ENCODE measurements at places on chromosomes 4 and X.

- no peak for DNase-seq
These were observed 69.1 kb upstream of the UCP1 start for GRCh38 chr4:140637836-140638235.

DNA sequence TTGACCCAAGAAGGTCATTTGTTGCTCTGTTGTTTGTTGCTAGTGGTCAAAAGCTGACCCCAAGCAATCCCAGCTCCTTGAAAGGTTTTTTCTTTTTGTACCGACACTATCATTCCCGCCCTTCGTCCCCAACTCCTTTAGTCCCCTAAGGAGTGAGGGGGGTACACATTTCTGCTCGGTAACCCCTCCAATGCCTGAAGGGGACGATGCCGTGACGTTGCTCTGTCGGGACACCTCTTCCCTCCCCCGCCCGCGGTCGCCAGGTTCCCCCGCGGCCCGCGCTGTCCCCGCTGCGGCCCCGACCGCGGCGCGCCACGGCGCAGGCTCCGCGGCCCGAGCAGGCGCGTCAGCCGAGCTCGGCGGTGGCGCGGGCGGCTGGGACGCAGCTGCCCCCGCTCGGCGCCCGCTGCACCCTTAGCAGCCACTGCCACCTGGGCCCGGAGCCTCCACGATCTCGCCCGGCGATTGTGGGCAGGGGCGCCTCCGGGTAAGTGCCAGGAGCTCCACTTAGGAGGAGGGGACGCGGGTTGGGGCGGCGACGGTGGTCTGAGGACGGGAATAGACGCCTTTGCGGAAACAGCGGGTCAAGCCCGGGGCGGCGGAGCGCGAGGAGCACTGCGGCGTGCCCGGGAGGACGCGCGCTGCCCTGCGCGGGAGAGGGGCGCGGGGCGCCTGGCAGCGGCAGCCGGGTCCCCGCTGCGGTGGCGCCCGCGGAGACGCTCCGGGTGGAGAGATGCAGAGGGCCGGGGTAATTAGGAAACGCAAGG lies at the start of gene GLRB:
TSS of gene GLRB (plus strand) at position 340 of the 767 bp plus-strand sequence. CDS start 1,875 bp downstream, outside the sequence.
- no peak for DNase-seq

- DNase-seq = no peak
These were observed 1.5 kb upstream of the MSMO1 start for GRCh38 chr4:165325732-165326512.

GRCh38 chr4:24380957-24381665 lies 203.2 kb downstream of the DHX15 start:
- no peak for DNase-seq

- no peak for DNase-seq
These were observed 116.6 kb downstream of the IRF2 start for GRCh38 chr4:184357772-184358171.

GRCh38 chr4:174265916-174266315 lies 17.6 kb downstream of the FBXO8 start:
- no peak for DNase-seq

DNA sequence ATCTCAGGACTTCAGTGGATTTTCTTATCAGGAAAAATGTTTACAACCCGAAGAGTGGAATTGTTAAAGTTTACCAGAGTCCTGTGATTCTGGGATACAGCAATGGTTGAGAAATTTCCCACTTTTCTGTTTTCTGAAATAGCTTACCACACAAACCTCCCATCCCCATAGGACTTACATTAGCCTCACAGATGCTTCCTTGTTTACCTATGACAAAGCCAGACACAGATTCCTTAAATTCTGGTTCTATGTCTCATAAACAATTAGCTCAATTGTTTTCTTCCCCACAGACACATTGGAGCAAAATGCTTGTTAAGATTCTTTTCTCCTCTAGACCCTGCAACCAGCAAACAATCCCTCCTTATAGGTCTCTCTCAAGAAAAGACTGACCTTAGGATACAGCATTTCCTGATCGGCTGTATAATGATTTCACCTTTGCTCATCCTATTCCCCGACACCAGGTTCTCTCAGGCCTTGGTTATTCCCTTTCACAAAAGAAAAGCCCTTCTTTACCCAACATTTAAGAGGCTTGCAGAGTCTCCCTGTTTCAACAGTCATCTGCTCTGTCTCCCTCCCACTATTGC lies 886.2 kb downstream of the ARAP2 start:
- DNase-seq = no peak

DNA sequence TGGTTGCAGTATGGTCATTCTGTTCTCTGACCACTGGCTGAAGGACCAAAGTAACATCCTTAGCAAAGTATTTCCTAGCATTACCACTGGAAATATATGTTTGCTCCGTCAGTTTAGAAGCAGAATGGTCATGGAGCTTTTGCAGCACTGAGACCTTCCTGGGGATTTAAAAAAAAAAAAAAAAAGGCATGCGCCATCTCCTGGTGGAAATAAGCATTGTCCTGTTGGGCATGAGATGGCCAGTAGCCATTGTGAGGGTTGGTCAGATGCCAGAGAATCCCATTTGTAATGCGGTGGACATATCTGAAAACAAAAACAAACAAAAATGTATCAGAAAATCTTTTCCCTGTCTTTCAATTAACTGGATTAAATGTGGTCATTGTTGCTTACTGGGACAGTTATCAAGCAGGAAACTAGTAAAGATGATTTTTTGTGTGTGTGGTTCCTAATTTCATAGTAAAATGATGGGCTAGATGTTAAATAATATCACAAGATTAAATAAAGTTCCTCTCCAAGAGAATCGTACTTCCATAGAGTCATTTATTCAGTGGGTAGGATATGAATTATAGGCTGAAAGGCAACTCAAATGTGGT lies 139.6 kb downstream of the SOWAHB start:
- no peak for DNase-seq

DNA sequence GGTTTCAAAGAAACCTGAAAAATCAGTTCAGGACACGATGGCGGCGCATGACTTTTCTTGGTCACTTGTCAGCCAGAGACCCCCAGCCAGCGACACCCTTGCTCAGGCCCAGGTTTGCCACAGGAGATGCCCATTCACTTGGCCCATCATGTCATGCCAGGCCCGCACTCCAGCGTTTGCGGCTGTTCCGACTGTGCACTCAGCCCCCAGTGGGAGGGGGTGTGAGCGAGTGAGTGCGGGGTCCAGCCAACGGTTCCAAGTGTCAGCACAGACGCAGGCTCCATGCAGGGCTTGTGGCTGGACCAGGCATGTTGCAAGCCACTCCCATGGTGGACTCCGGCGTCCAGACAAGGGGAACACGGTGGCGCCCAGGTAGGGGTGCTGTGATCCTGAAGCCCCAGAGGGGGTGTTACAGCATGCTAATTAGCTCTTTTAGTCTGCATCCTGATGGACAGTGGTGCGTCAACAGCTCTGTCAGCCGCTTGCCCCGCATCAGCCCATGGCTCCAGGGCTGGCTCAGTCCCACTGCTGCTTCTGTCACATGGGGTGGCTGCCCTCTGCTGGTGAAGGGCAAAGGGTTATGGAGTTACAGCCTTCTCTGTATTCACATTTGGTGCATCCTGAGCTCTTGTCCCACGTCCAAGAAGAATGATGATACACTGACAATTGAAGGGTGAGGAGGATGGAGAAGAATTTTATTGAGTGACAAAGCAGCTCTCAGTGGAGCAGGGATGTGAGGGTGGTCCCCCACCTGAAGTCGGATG lies 3.7 kb upstream of the MAEA start:
- no peak for DNase-seq

DNA sequence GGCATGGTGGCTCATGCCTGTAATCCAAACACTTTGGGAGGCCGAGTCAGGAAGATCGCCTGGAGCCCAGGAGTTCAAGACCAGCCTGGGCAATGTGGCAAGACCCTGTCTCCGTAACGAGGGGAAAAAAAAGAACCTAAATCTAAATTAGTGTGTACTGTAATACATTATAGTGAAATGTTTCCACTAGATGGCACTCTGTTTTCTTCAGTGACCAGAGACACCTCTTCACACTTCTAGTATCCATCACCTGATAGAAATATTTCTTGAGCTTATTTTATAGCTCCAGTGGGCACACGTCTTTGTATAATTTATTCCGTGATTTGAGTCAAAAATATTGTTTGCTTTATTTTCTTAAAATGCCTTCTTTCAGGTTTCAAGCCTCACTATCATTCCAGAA lies 600.9 kb upstream of the DIPK2B start:
- no peak for DNase-seq

DNA sequence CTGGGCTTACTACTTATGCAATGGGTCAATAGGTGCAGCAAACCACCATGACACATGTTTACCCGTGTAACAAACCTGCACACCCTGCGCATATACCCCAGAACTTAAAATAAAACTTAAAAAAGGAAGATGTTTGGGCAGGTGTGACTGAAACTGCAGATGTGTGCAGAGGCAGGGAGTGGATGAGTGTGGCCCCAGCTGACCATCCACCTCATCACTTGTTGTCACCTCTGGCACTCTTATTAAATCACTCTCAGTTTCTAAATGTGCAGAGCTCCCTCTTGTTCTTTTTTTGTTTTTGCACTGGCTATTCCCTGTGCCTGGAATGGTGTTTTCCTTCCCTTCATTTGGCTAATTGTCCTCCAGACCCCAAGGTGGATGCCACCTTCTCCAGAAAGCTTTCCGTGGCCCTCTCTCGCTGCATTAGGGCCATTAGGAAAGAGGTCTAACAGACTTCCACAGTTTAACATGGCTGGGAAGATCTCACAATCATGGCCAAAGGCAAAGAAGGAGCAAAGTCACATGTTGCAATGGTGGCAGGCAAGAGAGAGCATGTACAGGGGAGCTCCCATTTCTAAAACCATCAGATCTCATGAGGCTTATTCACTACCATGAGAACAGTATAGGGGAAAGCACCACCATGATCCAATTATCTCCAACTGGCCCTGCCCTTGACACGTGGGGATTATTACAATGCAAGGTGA lies 58.5 kb downstream of the SLC2A9 start:
- no peak for DNase-seq

GRCh38 chrX:151019856-151020255 lies 36.7 kb downstream of the HMGB3 start:
- DNase-seq = no peak

- no peak for DNase-seq
These were observed 248.9 kb downstream of the TLL1 start for GRCh38 chr4:166121897-166122296.

DNA sequence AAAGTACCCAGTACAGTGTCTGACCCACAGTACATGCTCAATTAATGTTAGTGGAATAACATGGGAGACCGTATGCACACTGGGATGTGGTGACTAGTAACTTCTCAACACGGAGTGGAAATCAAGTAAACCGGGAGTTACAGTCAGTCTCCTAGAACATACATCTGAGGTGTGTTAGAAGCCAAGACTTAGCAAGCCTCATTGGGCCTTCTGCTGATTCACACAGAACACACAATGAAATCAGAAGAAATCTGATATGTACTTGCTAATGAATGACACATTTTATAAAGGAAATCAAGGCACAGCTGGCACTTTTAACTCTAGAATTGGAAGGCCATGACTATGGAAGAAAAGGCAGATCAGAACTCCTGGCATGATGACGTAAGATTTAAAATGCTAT lies 13.0 kb downstream of the TRAPPC2 start:
- no peak for DNase-seq

DNA sequence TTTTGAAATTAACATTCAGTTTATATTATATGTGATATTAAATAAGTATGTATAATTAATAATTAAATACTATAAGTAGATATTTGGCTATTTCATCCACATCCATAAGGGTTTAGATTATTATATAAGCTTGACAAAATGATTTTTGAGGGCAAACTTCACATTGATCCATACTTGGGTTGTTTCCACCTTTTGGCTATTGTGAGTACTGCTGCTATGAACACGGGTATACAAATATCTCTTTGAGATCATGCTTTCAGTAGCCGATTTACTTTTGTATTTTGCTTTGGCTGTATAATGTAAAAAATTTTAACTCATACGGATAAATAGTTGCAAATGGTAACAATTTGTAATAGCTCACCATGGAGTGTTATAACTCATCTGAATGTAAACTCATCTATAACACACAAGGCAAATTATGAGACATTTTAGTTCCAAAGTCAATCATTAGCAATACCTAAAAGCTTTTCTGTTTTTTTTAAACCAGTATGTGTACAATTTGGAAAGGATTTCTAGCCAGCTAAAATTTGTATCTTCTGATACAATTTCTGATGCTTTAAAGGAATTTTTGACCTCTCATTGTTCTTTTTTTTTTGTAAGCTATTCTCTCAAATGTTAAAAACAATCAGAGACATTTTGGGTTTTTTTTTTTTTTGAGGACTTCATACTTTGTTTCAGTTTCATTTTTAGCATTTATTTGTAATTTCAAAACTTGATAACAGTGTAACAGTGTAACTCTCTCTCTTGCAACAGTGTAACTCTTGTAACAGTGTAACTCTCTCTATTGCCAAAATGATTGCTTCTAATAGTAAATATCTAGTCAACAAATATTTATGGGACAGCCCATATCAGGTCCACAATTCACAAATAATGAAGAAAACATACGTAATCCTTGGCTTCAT lies 51.8 kb upstream of the ARX start:
- no peak for DNase-seq

DNA sequence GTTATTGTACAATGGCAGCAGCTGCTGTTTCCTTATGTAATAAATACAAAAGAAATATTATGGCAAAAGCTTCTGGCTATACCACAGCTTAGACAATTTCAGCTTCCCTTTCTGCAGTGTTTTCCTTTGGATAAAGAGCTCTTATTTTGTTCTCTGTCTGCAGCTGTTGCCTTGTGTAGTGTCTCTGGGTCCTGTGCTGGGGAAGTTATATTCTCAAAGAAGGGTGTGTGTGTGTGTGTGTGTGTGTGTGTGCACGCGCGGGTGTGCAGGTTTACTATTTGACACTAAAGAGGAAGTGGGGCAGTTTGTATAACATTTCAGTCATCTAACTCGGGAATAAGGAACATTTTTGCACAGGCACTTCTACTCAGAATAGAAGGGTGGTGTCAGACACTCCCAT lies 83.6 kb downstream of the REPS2 start:
- DNase-seq = no peak

GRCh38 chr4:18454349-18454748 lies 432.8 kb upstream of the LCORL start:
- DNase-seq = no peak

DNA sequence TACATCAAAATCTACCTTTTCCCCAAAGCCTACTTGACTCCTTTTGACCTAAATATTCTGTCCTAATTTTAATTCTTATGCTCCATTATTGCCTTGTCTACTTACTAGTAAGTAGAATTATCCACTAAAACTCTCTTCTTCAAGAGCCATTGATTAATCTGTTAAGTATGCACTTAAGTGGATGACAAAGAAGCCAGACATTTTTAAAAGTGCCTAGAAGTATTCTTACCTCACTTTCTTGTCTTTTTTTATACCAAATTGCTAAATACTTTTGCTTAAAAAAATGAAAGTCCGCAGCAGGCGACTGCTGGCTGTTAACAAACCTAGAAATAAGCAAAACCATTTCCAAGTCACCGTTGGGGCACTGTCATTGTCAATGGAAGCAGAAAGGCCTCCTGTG lies 20.1 kb upstream of the FRMPD4 start:
- DNase-seq = no peak

DNA sequence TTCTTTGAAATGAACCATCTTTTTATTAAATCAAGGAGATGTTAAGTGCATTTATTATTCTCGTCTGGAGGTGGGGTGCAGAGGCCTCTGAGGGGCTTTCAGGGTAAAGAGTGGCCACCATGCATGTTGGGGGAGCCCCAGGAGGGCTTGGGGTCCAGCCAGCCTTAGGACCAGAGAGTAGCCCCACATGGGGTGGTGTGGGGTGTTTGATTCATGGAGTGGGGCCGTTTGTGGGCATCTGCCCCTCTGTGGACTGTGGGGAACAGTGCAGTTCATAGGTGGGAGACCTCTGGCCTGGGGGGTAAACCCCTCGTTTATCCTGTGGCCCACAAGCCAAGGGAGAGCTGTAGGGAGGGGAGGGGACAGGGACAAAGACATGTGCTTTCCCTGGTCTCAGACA lies 26.9 kb downstream of the HTRA3 start:
- DNase-seq = no peak

Data from T-helper 1 cell (primary cell).